ENCODE measurements at places on chromosomes 6 and 20.
A peak's percentile ranks its signal among the peaks of the same experiment; 100 is the strongest.

DNA sequence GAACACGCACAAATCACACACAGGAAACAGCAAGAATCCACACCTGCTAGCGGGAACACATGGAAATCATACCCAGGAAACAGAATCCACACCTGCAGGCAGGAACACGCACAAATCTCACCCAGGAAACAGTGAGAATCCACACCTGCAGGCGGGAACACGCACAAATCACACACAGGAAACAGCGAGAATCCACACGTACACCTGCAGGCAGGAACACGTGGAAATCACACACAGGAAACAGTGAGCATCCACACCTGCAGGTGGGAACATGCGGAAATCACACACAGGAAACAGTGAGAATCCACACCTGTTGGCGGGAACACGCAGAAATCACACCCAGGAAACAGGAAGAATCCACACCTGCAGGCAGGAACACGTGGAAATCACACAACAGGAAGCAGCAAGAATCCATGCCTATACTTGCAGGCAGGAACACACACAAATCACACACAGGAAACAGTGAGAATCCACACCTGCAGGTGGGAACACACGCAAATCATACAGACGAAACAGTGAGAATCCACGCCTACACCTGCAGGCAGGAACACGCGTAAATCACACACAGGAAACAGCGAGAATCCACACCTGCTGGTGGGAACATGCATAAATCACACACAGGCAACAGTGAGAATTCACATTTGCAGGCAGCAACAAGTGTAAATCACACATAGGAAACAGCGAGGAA lies 108.6 kb downstream of the DLL1 start:
- no peak for DNase-seq

- no peak for DNase-seq
Measured at GRCh38 chr6:149965194-149966020, 1.7 kb downstream of the ULBP1 start.

GRCh38 chr20:6277661-6278240 lies 154.9 kb upstream of the FERMT1 start:
- DNase-seq, result no peak

GRCh38 chr20:41369673-41370072 lies 3.1 kb upstream of the EMILIN3 start:
- DNase-seq, result no peak

- DNase-seq, result no peak
Measured at GRCh38 chr6:149273318-149273717, 44.2 kb upstream of the TAB2 start.

GRCh38 chr20:13261460-13262301 lies 40.6 kb downstream of the ISM1 start:
- DNase-seq, result peak; percentile 55

All from neural crest cell (in vitro differentiated cells).